Activated T-helper 9 cell treated with anti-CD3 and anti-CD28 coated beads, Interleukin-2, amount 50 U/mL, for 16 hours (primary cell): ENCODE measurements at places on chromosomes 7 and 10.
A peak's percentile ranks its signal among the peaks of the same experiment; 100 is the strongest.

GRCh38 chr7:108205311-108205710 lies 75.2 kb upstream of the LAMB4 start:
- no peak for DNase-seq

DNA sequence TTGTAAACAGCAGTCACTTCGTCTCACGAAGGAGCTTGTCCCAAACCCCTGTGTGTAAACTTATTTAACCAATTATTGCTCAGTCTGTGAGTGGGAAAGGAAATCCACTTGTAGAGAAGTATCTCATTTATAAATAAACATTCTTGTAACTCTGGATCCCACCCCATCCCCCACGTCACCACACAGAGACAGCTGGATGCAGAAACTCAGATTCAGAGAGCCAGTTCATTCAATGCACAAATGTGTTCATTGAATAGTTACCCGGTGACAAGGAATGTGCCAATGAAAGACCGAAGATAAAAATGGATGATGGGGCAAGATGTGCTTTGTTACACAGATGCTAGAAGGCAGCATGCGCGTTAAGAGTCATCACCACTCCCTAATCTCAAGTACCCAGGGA lies 8.3 kb upstream of the OCM start:
- DNase-seq, result no peak

DNA sequence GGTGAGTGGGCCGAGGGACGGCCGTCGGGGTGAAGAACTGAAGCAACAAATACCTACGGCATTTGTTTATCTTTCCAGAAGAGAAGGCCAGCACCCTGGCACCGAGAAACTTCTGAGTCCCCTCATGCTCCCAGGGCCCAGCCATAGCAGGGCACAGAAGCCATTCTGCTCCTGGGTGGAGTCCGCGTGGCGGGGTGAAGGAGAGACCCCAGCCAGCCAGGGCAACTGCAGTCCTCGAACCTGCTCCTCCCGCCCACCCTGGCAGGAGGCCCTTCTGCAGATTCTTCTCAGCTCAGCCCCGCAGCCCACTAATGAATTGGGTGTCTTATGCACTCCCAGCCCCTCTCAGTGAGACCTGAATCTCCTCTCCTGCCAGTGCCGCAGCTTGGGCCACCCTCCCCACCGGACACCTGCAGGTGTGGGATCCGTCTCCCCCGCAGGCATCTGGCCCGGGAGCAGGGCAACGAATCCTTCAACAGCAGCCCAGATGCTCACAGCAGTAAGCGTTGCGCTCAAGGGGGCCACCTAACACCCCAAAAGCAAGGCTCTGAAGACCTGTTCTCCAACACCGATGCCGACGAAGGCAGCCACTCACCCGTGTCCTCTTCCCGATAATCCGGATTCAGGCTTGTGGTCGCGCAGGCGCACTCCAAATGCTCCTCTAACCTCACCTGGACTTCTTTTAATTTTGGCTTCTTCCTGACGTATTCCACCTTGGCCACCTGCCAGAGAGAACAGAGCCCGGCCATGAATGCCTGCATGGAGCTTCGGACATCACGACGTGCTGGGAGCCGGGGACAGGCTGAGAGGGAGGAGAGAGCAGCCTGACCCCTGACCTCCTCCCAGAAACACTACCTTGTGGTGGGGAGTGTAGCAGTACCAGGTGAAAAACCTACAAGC lies 18.9 kb downstream of the PDGFA start:
- DNase-seq, result no peak

GRCh38 chr10:5508786-5509185 lies 9.4 kb upstream of the CALML5 start:
- no peak for DNase-seq

GRCh38 chr7:127251465-127252376 lies 1.0 kb downstream of the GRM8 start:
- DNase-seq, result peak; percentile 5

DNA sequence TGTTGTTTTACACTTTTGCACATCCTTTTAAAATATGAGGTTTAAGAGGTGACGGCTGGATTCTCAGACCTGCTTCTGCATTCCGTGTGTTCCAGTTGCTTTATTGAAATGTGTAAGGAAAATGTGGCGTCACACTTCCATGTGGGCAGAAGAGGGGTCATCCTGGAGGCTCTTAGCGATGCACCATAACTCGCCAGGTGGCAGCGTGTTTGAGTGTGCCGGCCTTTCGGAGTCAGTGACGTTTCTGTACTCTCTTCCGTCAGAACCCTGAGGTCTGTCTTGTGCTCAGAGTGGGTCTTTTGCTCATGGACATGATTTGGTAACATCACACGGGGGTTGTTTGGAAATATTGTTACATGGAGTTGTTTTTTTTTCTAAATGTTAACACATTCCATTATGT lies 9.1 kb downstream of the PPP2R2D start:
- DNase-seq, result no peak

DNA sequence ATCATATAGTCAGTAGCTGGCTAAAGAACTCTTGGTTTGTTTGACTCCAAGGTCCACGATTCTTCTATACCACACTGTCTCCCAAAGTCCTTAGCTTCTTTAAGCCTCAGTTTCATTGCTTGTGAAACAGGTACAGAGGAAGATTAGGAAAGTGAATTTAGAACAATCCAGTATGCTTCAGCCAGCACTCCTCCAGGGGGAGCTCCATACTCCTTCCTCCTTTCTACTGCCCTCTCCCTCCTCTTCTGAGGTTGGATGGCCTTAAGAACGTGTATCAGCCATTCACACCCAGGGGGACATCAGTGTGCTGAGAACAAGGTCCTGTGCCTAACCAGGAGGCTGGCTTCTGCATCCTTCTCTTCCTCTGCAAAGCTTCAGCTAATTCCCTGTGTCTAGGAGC lies 54.8 kb upstream of the CALD1 start:
- DNase-seq, result no peak

DNA sequence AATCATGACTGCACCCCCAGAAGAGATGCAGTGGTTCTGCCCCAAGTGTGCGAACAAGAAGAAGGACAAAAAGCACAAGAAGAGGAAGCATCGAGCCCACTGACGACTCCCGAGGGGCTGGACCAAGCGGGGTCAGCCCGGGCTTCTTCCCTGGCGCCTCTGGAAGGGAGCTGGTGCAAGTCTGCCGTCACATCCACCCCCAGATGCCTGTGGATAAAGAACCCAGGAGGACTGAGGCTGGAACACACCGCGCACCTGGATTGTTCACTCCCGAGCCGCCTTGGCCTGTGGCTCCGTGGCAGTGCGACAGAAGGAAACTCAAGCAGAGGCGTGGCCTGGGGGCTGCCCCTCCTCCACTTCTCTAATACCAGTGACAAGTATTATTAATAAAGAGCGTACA lies 39.8 kb upstream of the GATA3 start:
- no peak for DNase-seq

DNA sequence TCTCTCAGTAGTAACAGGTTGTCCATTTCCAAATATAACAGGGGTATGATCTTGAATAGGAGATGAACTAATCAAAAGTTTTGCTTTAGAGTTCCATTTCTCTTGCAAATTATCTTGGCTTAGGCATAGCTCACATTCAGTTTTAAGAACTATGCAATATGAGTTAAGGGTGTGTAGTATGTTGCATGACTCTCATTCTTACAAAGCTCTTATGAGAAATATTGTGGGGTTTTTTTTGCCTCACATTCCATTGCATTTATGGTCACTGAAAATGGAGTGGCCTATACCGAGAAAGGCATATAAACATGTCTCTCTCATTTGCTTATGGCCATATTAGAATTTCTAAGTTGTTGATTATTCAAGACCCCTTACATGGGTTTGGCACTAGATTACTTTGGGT lies 48.5 kb upstream of the LAMB1 start:
- no peak for DNase-seq

GRCh38 chr10:3542185-3542611 lies 242.8 kb downstream of the KLF6 start:
- no peak for DNase-seq

- no peak for DNase-seq
Measured at GRCh38 chr7:148540041-148540738, 50.4 kb upstream of the C7orf33 start.

- no peak for DNase-seq
Measured at GRCh38 chr7:113684165-113684564, 234.6 kb downstream of the PPP1R3A start.

- no peak for DNase-seq
Measured at GRCh38 chr7:114229246-114229645, 185.4 kb upstream of the FOXP2 start.

GRCh38 chr7:151017953-151018420 lies 6.3 kb downstream of the ATG9B start:
- peak; percentile 71 for DNase-seq

DNA sequence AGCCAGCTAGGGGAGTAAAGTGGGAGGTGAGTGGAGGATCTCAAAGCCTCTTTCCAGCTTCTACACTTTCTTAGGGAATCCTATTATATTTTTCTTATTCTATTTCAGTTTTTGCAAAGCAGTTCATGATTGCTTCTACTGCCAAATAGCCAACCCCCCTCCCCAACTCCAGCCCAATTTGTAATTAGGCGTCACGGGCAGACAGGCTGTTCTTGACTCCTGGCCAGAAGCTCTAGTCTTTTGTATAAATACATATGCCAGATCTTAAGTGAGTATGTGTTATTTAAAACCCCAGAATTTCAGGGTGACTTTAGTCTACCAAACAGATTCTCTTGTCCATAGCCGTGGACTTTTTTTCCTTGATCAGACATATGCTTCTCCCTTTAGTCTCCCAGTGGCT lies 255.2 kb downstream of the BUB3 start:
- DNase-seq, result no peak

DNA sequence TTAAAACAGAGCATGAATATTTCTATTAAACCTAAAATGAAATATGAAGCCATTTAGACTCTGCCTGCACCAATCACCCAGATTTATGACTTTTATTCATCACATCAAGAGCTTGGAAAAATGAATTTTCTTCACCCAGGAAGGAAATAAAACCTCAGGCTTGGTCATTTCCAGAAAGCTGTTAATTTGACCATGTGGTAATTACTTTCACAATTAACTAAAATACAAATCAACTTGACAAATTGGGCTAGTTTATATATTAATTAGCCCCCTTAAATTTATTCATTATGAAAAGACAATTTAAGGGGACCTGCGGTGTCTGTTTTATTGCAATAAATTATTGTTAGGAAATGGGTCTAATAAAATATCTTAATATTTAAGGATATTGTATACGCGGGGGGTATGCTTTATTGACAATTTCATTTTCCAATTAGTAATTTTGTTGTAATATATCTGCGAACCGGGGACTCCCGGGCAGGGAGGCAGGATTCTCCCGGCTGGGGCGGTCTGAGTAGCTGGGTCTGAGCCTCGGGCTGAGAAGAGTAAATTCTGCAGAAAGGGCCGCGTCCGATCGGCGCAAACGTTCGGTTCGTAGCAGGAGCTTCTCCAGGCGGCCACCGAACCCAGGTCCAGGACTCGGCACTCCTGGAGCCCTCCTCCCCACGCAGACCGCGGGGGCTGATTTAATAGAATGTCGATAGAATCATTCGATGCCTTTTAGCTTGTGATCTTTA lies 9.4 kb upstream of the MNX1 start:
- no peak for DNase-seq

GRCh38 chr7:151568956-151569940 lies 49.6 kb upstream of the RHEB start:
- no peak for DNase-seq

GRCh38 chr10:70679498-70679897 lies 7.2 kb downstream of the ADAMTS14 start:
- no peak for DNase-seq

DNA sequence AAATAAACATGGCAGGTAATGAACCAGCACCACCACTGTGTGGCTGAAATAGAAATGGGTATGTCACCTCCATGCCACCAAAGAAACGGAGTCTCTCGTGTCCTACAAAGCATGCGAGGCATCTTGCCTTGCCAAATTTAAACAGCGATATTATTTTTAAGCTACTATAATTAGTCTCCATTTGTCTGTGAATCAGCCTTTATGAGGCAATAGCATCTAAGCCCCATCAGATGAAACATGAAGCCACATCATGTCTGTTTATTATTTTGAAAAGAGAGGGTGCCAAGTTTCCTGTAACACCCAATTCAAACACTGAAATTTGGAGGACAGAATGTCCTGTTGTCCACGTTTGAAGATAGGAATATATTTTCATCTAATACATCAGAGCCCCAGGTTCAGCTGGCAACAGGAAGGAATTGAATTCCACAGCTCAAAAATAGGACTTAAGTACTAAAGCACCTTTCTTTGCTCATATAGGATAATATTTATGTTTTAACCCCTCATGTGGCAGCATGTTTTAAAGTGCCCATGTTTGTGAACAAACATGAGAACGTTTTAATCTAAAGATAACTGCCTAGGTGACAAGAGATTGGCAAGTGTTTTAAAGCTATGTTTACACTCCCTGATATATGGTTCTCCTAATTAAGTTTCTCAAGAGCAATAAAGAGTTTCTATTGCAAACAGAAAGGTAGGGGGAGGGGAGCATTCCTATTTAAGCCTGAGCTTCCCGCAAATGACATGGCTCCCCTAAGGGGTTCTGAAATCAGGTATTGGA lies 86.8 kb downstream of the SORBS1 start:
- no peak for DNase-seq

DNA sequence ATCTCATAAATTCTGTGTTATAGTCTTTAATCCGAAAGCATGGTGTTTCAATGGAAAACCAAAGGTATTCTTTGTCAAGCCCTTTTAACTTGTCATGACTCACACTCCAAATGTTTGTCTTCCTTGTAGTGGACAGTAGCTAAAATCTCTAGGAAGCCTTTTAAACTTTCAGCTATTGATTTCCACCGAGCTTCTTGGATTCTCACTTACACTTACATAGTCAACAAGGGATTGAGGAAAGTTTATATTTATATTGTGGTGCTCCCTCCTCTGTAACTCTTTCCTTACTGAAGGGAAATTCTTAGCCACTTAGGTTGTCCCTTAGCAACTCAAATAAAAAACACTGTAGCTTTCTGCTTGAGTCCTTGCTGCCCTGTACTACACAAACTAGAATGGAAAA lies 31.2 kb upstream of the GPR37 start:
- no peak for DNase-seq

DNA sequence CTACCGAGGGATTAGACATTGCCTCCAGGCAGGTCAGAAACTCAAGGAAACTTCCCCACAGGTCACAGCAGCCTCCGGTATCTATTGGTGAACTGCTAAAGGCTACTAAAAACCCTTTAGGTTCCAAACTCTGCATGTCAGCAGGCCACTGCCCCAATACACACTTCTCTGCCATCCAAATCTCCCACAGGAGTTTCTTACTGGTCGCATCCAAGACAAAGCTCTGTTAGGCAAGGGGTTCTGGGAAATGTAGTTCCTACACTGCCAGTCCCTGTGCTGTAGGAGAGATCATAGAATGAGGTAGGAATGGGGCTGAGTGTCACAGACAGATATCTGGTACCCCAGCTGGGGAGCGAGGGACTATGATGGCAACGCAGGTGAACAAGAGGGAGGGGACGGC lies 757.0 kb upstream of the C7orf33 start:
- no peak for DNase-seq

GRCh38 chr7:94135180-94135579 lies 131.0 kb upstream of the BET1 start:
- no peak for DNase-seq
